Kidney (tissue), 22 donors: ENCODE measurements at places on chromosomes 11 and 22.

GRCh38 chr11:15886866-15887265, 469.5 kb downstream of the SOX6 start:
- DNase-seq = no peak

- no peak for DNase-seq
Measured at GRCh38 chr11:58446294-58446693, 4.3 kb upstream of the OR5B12 start.

- DNase-seq = no peak
Measured at GRCh38 chr11:62260261-62260953, 9.6 kb upstream of the SCGB2A2 start.

GRCh38 chr11:116164843-116165242, 607.9 kb downstream of the BUD13 start:
- DNase-seq = no peak

DNA sequence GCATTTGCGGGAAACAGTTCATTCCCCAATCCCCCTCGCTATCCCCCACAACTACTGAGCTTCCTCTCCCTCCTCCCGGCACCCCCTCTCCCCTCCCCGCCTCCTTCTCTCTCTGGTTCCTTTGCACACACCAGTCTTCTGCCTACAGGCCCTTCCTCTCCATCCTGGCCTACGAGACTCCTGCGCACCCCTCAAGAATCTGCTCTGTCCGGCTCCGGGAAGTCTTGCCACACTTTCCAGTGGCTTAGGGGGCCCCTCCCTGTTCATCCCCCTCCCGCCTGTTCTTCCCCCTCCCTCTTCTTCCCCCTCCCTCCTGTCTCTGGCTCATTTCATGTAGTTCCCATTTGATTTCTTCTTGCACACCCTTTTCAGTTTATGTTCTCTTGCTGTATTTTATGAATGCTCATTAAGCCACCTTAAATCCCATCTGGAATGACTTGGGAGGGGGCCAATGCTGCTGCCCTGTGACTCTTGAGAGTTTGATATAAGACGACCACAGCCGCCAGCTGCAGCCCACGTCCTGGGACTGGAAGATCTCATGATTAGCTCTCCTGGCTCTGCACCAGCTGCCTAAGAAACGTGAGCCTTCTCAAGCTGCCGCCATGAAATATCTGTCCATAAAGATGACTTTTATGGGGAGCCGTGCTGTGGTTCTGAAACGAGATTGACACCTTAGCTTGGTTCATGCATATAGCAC, 50.9 kb downstream of the RPS6KA4 start:
- no peak for DNase-seq

DNA sequence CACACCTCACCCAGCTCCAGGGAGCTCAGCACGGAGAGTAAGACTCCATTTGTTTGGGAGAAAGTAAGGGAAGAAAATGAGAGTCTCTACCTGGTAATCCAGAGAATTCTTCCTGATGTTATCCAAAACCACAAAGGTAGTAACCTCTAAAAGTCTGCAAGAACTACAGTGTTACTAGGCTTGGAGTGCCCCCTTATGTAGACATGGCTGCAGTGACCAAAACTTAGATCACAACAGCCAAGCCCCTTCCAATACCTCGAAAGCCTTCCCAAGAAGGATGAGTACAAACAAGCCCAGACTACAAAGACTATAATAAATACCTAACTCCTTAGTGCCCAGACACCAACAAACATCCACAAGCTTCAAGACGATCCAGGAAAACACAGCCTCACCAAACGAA, 4.9 kb downstream of the UBE2L6 start:
- no peak for DNase-seq

- DNase-seq = no peak
Measured at GRCh38 chr22:38724926-38725571, 19.3 kb downstream of the GTPBP1 start.

DNA sequence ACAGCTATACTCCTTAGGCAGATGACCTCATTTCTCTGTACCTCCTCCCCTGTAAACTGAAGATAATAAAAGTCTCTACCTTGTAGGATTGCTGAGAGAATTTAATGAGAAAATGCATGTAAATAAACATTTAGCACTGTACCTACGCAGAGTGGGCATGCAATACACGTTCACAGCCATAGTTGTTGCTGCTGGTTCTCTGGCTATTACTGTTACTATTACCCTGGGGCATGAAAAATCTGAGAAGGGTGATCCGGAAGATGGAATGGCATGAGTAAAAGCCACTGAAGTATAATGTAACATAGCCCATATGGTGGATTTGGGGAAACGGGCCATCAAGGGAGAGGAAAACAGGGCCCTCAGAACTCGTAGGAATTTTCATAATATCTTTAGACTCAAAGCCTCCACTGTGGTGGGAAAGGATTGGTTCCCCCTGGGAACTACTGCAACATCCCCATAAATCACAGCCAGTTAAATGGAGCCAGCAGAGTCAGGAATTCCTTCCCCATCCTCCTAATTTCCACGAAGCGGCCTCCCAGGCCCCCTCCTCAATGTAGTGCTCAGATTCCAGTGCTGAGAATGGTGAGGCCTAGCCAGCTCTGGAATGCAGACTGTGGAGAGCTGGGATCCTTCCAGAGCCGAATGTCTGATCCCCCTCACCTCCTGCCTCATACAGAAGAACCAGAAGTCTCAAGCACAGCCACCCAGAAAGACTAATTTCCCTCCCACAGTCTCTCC, 205.3 kb downstream of the MN1 start:
- no peak for DNase-seq

DNA sequence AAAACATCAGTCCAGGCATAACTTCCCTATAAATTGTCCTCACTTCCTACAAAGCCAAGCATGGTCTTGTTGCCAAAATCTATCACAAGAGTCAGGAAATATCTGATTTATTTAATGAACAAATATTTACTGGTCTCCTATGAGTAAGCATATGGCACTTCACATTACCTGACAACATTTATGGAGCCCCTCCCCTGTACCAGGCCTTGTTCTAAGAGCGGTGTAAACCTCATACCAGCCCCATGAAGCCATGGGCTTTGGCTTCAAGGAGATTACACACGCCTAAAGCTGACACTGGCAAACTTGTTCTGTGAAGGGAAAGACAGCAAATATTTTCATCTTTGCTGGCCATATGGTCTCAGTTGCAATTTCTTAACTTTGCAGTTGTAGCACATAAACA, 43.0 kb upstream of the EIF3D start:
- no peak for DNase-seq

DNA sequence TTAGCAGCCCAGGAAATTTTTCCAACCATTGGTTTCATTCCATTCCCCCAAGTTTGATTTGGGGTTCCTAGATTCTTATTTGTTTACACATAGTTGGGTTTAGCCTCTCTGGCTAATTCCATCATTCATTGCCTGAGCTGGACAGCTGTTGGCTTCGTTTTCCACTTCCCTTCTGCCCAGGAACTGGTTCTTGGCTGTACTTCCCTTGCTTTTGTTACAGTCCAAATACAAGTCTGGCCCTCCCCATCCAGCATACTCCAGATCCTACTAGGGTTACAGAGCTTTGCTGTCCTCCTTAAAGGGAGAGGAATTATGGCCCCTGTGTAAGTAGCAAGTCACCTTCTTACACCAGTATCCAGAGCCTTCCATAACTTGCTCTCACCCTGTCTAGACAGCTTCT, 356.3 kb downstream of the FAT3 start:
- DNase-seq = no peak

GRCh38 chr22:48886604-48887393, 940.9 kb downstream of the BRD1 start:
- DNase-seq = peak; percentile 25

GRCh38 chr11:36011574-36011973, 67.7 kb downstream of the LDLRAD3 start:
- no peak for DNase-seq

- no peak for DNase-seq
Measured at GRCh38 chr11:65640483-65641296, 2.8 kb downstream of the SIPA1 start.

- no peak for DNase-seq
Measured at GRCh38 chr11:26142891-26143290, 189.0 kb upstream of the ANO3 start.

DNA sequence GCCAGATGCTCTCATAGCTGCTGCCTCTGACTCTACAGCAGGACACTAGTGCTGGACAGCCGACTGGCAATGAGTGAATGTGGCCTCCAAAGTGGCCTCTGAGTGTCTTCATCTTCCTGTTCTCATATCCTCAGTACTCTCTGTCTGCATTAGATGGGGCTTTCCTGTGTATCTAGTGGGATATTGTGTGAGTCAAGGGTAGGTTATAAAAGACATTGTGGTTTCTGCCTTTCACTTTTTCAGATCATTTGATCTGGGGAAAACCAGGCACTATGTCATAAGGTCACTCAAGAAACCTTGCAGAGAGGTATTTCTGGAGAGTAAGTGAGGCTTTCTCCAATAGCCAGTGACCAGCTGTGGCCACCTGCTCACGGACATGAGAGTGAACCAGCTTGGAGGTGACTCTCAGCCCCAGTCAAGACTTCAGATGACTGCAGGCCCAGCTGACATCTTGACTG, 333.6 kb upstream of the NCAM1 start:
- no peak for DNase-seq

DNA sequence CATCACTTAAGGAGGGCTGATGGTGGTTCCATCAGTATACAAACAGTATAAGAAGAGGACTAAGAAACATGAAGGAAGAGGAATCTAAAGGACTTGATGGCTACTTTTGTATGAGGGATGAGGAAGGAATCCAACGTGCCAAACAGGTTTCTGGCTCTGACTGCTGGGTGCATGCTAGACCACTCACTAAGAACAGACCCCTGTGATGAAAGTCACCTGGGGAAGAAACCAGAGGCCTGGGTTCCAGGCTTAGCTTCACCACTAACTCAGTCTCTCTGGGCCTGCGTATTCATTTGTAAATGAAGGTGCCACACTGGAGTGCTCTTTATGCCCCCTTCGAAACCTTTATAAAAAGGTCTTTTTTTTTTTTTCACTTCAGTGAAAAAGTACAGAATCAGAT, 55.1 kb downstream of the AAMDC start:
- no peak for DNase-seq

DNA sequence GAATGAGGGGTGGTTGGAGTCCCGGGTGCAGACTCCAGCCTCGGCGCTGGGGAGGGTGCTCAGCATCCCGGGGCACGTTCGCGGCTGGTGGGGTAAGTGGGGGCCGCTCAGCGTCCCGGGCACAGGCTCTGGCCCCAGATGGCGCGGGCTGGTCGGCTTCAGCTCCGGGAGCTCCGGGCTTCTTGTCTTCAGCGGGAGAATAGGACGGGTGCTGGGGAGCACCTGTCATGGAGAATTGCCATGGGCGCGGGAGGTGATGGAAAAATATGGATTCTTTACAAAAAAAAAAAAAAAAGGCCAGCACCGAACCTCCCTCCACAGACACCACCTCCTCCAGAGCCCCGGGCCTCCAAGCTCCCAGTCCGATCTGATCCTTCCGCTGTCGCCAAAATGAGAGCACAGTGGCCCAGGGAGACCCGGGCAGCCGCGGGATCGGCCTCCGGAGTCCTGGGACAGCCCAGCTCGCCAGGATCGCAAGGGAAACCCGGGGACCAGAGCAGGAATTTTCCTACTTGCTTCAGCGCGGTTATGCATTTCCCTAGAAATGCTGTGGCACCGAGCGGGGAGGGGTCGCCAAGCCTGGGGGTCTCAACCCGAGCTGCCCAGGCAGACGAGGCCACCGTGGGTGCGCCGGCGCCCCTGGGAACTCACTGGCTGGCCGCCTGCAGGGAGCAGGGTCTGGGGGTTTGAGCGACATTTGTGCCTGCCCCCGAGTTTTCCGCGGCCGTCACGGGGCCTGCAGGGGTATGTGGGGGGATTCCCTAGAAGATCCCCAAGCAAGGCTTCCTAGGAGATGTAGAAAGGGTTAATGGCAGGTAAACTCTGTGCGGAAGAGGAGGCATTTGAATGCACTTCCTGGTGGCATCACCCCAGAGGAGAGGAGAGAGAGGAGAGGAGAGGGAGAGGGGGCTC, 1336.9 kb downstream of the BRD1 start:
- DNase-seq = no peak

DNA sequence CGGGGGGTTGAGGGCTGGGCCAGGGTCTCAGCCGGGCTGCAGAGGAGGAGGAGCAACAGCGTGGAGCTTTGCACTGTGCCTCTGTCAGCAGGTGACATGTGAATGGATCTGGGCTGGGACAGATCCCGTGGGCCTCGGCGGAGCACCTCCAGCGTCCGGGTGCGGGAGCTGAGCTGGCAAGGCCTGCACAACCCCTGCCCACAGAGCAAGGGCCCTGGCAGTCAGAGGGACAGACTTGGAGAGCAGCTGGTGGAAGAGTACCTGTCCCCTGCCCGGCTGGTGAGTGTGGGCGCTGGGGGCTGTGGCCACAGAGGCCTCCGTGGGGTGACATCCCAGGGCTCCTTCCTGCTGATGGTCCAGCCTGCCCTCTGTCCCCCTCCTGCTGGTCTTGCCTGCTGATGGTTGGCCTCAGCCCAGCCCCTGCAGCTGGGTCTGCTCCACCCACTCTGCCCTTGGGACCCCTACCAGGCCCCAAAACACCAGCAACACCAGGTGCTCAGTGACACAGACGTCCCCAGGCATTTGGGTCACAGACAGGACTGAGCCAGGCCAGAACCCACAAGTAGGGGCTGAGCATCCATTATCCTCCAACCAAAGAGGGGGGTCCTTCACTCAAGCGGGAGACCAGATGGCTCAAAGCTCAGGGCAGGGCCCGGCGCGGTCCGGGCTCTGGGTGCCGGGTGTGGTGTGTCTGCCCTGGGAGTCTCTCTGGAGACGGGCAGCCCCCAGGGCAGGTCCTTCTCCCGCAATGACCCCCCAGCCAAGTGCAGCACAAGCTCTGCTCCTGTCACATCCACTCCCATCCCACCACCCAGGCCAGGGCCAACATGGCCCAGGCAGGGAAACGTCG, 3.5 kb downstream of the LRRC56 start:
- DNase-seq = no peak

DNA sequence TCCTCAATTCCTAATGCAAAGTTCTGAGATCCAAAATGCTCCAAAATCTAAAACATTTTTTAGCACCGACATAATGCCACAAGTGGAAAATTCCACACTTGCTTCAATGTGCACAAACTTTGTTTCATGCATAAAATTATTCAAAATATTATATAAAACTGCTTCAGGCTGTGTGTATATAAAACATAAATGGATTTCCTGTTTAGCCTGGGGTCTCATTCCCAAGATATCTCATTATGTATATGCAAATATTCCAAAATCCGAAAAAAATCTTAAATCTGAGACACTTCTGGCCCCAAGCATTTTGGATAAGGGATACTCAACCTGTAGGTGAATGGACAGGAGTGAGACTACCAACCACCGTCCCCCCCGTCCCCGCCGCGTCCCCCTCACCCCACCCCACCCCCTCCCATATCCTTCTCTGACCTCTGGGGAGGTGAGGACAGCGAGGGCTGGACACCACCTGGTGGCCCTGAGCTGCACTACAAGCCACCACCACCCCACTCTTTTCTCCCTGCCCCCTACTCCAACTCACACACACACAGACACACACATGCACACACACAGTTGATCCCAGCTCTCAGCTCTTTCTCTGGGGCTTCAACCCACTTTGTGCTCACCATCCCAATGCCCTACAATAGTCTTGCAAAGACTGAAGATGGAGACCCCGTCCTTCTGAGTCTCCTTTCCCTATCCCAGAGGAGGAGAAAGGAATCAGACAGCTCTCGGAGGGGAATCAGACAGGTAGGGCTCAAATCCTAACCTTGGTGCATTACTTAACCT, 101.0 kb downstream of the PDE2A start:
- DNase-seq = peak; percentile 41
